ENCODE measurements at places on chromosomes 11 and 22.

DNA sequence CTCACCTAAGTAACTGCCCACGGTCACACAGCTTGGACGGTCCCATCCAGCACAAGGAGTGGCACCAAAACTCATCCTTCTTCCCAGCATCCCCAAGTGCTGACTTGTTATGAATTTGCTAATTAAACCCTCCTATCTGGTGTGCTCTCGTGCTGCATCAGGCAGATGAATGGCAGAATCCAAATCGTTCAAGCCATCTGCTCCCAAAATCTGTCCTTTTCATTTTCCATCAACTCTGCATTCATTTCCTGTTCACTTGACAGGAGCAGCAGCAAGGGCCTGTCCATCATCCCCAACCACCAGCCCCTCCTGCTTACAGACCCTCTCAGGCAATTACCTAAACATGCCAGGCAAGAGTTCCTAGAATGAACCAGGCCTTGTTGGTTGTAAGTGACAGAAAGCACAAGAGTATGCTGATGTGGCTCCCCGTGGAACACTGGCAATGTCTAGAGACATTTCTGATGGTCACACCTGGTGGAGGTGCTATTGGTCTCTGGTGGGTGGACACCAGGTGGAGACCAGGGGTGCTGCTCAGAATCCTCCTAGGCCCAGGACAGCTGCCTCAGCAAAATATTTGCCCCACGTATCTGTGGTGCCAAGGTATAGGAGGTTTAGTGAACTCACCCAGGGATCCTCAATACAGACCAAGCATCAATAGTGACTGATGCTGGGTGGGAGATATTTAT, 832.5 kb downstream of the TBC1D22A start:
- DNase-seq: no peak

DNA sequence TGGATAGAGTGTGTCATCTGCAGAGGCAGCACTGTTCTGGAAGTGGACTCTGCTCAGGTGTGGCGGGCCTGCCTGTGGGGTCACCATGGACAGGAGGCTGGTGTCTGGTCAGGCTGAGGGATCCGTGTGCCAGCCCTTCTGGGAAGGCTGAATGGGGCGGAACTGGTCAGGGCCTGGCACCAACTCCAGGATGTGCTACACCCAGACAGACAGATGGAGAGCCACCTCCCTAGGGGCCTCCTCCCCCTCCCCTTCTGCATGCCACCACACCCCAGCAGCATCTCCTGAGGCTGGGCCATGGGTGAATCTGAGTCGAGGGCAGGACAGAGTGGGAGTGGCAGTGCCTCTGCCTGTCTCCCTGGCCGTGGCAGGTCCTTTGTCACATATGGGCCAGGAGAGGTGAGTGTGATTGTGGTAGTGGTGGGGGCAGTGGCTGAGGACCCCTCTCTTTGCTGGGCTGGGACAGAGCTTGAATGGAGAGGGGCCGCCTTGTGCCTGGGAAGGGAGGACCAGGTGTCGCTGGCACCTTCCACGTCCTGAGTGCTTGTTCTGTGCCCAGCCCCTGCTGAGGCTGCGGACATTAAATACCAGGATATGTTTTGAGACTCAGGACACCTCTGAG, 29.1 kb downstream of the ST3GAL4 start:
- DNase-seq: no peak

- DNase-seq: no peak
Measured at GRCh38 chr11:121953122-121953521, 162.9 kb downstream of the BLID start.

- DNase-seq: no peak
Measured at GRCh38 chr11:120900643-120901042, 123.3 kb upstream of the TBCEL start.

DNA sequence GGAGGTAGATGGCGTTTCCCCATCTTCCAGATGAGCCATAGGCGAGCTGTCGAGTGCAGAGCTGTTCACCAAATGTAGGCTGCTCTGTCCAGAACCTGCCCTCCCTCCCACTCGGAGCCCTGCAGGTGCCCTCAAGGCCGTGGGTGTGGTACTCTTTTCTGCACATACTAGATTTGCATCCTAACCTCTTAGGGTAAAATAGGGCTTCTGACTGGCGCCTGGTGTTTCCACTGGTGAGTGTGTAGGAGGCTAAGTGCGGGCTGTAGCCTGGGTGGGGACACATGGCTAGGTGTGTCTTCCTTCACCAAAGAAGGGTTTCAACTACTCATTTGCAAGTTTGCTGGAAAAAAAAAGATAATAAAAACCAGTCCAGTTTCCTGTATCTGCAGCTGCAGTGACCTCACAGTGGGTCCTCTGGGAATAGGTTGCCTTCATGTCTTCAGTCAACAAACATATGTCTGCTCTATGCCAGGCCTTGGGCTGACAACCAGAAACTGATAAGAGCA, 8.5 kb downstream of the BIK start:
- no peak for DNase-seq

DNA sequence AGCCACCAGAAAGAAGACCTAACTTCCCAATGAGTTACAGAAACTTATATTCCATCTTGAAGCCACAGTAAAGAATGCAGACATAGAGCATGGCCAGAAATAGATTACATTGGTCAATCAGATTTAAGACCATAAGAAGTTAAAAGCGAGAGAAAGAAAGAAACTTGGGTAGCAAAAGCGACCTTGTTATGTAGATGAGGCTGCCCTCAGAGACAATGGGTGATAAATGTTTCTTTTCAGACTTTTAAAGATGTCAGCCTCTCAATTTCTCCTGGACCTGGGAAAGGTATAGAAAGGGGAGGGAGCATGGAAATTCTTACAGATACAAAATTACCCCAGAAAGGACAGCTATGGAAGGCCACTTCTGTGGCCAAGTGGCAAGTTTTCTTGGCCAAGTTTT, 732.6 kb upstream of the LUZP2 start:
- no peak for DNase-seq

DNA sequence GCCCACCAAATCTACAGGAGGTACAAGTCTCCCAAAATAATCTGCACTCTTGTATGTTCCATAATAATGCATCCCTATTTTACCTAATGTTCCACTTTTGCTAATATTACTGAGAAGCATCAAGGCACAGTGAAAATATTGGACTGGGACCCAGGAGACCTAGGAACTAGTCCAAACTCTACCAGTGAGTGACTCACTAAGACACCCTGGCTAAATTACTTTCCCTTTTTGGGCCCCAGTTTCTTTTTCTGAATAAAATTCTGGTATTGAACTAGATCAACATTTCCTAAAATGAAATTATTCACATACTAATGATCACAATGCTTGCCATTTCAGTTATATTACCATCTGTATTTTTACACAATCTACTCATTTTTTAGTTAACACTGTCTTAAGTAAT, 19.6 kb downstream of the THAP12 start:
- DNase-seq: no peak

GRCh38 chr11:119377961-119378667, 3.4 kb downstream of the USP2 start:
- DNase-seq: no peak

DNA sequence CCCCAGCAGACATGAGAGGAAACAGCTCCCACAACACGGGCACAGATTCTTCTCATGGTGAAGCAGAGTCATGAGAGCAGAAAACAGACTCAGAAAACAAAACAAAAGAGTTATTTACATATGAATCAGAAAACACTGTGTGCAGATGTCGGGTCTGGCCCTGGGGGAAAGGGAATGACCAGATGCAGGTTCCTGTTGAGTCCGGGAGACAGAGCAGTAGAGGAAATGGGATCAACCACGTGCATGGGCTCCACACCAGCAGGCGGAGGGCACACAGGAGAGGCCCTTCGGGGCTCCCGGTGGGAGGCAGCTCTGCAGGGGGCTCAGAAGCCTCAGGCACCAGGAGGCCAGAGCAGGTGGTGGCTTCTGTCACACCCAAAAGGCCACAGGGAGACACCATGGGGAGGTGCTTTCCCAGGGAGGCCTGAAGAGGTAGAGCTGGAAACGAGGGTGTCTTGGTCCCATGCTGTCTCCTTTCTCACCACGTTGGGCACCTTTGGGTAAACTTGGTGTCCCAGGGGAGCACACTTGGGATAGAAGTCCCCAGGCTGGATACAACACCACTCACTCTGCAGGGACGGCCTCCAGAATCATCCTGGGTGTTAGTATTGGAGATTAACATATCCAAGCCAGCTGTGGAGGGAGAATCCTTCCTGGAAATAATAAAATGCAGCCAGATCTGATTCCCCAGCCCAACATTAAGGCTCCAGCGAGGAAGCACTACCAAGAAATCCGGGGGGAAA, 764.7 kb downstream of the BRD1 start:
- DNase-seq: no peak

DNA sequence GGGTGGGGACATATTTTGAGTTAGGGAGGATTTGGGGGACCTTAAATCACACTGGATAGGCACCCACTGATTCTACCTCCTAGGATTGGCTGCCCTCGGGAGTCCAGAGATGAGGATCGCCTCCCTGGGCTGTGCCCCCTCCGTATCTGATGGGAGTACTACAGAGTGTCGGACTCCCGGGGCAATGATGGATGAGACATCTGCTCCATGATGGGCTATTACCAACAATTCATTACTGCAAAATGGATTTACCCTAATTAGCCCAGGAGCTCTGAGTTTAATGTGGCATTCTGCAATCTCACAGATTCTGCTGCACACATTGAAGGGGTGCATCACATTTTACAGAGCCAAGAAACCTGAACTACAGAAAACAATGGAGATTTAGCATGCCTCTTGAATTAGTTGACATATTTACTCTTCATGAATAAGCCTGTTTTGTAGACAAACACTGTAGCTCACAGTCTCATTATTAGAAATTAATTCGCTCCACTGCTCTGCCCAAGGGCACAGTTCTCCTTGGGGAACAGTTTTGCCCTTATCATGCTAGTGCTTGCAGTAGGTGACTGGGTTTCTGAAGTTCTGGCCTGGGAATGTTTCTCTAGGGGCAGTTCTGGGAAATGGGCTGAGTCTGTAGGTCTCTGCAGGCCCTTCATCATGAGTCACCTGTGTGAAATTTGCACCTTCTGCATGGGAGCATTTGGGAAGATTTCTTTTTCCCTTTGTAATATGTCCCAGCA, 217.1 kb upstream of the PLET1 start:
- no peak for DNase-seq

GRCh38 chr22:41668971-41669911, 19.4 kb downstream of the SNU13 start:
- no peak for DNase-seq

DNA sequence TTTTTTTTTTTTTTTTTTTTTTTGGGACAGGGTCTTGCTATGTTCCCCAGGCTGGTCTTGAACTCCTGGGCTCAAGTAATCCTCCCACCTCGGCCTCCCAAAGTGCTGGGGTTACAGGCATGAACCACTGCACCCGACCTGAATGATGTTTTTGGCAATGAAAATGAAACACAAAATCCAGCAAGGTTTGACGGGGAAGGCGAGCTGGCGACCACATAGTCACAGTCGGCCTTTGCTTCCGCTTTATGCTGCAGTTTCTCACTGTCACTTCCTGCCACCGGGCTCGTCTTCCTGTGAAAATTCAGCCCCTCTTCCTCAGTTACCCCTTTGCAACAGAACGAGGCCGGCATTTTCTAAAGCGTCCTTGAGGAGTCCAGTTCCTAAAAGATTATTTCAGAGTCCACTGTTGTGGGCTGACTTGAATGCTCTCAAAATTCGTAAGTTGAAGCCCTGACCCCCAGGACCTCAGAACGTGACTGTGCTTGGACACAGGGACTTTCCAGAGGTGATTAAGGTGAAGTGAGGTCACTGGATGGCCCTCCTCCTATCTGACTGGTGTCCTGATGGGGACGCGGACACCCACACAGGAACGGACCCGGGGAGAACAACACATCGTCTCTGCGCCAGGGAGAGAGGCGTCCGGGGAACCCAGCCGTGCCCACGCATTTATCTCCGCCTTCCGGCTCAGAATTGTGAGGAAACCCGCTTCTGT, 2.9 kb upstream of the BID start:
- peak; percentile 57 for DNase-seq

DNA sequence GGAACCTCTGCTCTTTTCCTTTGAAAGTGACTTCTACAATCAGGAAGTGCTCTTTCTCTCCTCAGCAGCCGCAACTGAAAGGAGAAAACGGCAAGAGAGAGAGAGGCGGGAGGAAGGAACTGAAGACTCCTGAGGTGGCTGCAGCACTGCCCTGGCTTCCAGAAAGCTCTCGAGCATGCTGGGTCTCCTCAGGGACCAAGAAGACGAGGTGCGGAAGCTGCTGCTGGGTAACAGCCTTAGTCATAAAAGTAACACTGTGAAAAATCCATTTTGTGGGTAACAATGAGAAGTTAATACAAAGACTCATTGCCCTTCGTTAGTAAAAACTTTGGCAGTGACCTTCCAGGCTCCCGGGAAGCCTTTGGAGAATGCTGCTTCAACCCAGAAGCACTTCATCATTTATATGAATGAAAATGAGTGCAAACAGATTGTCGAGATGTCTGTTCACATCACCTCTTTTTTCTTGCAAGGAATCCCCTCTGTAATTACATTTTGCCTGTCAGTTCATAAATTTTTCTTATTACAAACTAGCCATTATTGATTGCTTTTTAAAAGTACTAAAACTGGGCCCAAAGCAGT, 473.4 kb downstream of the SOX6 start:
- no peak for DNase-seq

GRCh38 chr11:127027000-127027399, 26.4 kb upstream of the KIRREL3 start:
- no peak for DNase-seq

GRCh38 chr11:396948-397548, 3.0 kb downstream of the PKP3 start:
- DNase-seq: no peak

- DNase-seq: no peak
Measured at GRCh38 chr11:77193911-77194830, 66.1 kb downstream of the MYO7A start.

DNA sequence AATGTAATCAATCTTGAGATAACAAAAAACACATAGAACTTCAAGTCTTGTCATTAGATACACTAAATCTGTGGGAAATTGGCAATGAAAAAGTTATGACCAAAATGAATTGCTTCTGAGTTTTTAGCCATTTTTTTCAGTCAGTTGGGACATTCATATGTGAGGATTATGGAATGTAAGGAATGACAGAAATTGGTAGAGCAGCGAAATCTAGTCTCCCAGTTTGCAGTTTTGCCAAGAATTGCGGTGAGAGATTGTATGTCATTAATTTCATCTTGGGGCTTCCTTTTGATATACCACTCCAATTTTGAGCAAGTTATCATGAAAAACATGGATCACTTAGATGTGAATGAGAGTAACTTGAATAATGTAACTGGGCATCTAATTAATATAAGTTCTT, 49.9 kb downstream of the SIK2 start:
- DNase-seq: no peak

DNA sequence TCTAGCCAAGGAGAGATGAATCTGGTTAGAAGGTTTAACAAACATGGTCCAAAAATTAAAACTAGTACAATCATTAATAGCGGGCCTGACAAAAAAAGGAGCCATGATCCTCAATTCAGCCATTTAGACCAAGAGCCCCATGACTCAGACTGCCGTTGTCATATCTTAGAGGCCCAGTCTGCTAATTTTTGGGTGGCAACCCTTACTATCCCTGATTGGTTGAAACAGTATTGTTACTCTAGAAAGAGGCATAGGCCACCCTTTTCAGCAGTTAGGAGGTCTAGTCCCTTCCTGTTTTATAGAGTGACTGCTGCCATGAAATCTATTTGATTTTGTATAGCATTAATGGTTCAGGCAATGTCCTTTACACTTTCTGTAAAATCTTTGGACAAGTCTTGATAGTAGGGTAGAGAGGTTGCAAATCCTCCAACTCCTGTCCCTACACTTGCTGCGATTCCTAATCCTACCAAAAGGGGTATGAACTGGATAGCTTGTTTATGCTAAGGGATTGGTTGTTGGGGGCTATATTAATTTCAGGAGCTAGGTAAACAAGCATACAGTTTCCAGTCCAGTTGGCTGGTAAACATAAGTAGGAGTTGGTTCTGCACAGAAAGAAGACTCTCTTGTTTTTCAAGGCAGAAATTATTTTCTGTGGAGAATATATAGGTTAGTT, 1056.3 kb upstream of the CNTN5 start:
- DNase-seq: no peak

Measured in stimulated activated CD4-positive, alpha-beta T cell treated with anti-CD3 and anti-CD28 coated beads, TNF-alpha, amount 100 ng/mL, for 48 hours (primary cell).